ENCODE measurements at places on chromosomes 12 and 14.

DNA sequence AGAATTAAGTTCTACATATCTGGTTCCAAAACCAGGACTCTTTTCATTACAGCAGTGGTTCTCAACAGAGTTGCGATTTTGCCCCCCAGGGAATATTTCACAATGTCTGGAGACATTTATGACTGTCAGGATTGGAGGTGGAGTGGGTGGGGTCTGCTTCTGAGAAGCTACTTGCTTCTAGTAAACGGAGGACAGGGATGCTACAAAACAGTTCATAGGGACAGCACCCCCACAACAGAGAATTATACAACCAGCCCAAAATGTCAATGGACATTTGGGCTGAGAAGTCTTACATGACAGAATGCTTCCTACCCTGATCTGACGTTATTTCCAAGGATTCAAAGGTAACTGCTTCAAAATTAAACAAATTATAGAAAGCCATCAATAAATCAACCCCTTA is 739 bp upstream of the SPATA7 start:
- no peak for DNase-seq

DNA sequence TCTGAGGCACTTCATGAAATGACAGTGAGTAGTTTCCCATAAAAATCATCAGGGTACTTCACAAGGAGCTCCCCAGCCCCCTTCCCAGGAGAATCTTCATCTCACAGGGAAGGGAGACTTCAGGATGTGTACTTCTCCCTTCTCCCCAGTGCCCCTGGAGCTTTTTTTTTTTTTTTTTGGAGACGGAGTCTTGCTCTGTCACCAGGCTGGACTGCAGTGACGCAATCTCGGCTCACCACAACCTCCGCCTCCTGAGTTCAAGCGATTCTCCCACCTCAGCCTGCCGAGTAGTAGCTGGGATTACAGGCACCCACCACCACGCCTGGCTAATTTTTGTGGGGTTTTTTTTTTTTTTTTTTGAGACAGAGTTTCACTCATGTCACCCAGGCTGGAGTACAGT is 10.4 kb downstream of the ITPK1 start:
- DNase-seq = no peak

GRCh38 chr14:36293824-36294223 is 26.6 kb downstream of the MBIP start:
- no peak for DNase-seq

DNA sequence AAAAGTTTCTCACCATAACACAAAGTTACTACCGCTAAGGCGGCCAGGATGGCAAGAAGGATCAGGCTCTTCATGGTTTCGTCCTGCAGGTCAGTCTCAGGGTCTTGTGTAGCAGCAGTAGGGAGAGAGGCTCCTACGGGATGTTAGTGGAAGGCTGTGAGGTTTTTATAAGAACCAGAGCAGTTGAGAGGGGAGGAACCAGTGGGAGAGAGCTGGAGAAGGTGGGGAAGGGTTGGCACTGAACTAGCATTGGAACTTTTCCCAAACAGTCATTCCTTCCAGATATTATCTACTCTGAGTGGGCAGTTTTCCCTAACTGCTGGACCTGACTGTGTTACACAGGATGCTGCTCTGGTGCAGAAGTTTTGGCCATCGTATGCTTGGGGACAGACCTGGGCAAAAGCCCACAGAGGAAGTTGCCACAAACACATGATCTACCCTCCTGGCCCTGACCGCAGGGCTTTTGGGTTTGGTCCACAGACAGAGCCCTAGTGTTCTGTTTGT is at the start of gene MGP:
TSS of gene MGP (minus strand) at position 137 of the 504 bp plus-strand sequence. CDS start at position 74, 63 bp downstream.
- no peak for DNase-seq

DNA sequence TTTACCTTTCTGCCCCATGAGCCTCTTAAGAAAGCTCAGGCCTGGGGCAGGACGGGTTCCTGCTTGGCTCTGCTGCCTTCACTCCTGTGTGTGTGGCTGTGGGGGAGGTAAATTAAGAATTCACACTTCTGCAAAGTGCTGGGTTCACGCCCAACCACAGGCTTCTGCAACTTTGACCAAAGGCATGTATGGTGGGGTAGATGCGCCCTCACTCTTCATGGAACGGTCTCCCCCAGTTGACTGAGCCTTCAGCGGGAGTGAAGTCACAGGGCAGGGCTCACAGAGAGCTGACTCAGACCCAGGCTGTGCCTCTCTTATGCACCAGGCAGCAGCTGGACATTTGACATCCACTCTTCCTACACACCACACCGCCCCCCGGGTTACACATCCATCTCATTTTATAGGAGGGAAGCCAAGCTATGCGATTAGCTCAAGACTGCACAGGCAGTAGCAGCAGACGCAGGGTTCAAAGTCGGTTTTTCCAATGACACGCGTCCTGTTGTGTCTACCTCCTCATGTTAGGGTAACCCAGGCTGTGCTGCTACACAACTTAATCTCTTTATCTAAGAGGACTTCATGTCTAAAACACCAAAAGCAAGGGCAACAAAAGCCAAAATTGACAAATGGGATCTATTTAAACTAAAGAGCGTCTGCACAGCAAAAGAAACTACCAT is 15.4 kb upstream of the BCL11B start:
- DNase-seq = peak; percentile 55

DNA sequence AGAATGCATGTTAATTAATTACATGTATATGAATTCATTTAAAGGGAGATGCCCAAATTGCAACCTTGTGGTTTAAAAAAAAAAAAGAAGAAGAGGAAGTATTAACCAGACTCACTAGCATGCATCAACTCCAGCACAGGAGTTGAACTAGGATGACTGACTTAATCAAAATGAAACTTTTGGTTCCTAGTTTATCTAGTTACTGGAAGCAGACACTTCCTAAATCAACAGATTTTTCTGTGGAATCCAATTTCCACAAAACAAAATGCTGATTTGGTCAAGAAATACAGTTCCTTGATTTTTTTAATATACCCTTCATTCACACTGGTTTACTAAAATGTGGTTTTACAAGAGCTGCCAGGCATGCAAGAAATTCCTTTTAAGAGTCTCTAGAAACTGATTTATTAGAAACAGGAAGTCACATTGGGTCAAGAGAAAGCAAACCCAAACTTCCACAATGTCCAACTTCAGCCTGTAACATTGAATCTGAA is 41.6 kb downstream of the ITPR2 start:
- peak; percentile 54 for DNase-seq

GRCh38 chr12:29895966-29896365 is 112.2 kb upstream of the TMTC1 start:
- no peak for DNase-seq

GRCh38 chr14:69005432-69006148 is 26.5 kb upstream of the ACTN1 start:
- DNase-seq = no peak

GRCh38 chr14:105537580-105538474 is 11.4 kb downstream of the TMEM121 start:
- no peak for DNase-seq

GRCh38 chr12:105348142-105348541 is 17.7 kb downstream of the C12orf75 start:
- DNase-seq = no peak

DNA sequence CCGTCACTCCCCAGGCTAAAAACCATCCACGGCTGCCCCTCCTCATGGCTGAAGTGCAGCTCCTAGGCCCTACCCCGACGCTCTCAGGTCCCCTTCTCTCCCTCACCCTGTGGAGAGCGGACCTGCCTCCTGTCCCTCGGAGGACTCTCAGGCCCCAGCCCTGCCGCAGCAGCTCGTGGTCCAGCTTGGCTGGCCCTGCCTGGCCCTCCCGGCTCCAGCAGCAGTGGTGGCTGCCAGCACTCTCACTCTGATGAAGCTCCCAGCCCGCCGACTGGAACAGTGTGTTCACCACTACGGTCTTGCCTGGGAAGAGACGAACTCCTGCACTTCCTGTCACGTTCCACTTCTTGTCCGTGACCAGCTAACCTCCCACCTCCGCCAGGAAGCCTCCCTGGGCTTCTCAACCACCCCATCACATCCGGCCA is 11.1 kb downstream of the BAG5 start:
- no peak for DNase-seq

- DNase-seq = no peak
Observed at GRCh38 chr12:80954857-80955520, 17.3 kb upstream of the LIN7A start.

- no peak for DNase-seq
Observed at GRCh38 chr12:86052921-86053320, 178.8 kb downstream of the NTS start.

DNA sequence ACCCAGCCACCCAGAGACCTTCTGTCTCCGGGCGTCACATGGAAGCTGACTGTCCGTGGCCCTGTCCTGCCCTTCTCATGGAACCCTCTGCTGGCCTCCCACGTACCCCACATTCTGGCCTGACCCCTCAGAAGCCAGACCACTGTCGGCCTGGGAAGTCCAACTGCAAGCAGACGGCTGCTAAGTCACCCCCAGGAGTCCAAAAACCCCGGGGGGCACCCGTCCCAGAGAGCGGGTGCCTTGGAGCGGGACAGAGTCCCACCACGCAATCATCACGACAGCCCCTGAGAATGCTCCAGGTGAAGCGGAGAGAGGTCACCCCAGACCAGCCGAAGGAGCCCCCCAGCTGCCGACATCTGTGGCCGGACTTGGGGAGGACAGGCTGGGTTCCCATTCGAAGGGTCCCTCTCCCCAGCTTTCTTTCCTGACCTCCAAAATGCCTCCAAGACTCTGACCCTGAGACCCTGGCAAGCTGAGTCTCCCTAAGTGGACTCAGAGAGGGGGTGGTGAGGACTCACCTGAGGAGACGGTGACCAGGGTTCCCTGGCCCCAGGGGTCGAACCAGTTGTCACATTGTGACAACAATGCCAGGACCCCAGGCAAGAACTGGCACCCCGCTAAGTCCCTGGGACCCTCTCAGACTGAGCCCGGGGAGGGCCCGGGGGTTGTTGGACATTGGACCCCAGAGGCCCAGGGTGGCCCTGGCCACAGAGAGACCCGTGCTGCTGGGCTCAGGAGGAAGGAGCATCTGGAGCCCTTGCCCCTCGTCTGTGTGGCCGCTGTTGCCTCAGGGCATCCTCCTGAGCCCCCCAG is 337.1 kb downstream of the TMEM121 start:
- no peak for DNase-seq

Measured in GM12878 (cell line).